BJ (cell line): ENCODE measurements at places on chromosomes 5 and 9.
A peak's percentile ranks its signal among the peaks of the same experiment; 100 is the strongest.

GRCh38 chr5:109880907-109881685 is 191.4 kb downstream of the MAN2A1 start:
- no peak for DNase-seq

DNA sequence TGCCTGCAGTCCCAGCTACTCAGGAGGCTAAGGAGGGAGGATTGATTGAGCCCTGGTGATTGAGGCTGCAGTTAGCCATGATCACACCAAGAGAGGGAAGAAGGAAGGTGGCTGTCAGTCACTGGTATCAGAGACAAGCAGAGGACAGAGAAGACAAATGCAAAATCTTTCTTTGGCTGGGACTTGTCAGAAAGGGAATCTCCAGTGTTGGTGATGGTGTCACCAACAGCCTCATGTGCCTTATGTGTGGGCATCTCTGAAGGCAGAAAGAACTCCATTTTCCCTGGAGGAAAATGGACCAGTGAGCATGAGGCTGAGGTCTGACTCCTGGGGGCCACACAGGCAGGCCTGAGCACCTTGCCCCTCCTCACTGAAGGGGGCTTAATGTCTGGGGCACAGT is 12.1 kb upstream of the RNF183 start:
- no peak for DNase-seq

DNA sequence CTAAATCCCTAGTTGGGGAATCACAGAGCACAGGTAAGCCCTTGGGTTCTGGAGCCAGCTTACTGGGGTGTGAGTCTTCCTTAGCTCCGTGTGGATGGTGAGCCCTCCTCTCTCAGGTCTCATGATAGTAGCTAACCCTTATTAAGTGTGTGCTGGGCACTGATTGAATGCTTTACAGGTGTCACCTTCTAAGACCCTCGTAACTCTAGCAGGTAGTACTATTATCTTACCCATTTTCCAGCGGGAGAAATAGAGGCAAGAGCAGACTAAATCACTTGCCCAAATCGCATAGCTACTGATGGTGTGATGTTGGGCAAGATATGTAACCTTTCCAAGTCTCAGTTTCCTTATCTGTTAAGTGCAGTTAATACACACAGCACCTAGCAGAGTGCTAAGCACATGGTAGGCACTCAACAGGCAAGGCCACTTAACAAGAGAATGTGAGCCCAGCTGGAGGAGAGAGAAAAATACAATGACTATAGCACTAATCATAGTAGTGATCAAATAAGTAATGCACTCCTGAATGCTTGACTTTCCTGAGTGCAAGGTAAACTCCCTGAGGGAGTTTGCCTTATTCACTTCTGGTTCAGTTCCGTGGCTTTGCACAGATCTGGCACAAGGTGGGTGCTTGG is at the start of gene DCANP1:
Gene DCANP1, minus strand, starts transcription at position 51 of the 632 bp plus-strand sequence. CDS start 240 bp downstream, outside the sequence.
- DNase-seq: no peak

DNA sequence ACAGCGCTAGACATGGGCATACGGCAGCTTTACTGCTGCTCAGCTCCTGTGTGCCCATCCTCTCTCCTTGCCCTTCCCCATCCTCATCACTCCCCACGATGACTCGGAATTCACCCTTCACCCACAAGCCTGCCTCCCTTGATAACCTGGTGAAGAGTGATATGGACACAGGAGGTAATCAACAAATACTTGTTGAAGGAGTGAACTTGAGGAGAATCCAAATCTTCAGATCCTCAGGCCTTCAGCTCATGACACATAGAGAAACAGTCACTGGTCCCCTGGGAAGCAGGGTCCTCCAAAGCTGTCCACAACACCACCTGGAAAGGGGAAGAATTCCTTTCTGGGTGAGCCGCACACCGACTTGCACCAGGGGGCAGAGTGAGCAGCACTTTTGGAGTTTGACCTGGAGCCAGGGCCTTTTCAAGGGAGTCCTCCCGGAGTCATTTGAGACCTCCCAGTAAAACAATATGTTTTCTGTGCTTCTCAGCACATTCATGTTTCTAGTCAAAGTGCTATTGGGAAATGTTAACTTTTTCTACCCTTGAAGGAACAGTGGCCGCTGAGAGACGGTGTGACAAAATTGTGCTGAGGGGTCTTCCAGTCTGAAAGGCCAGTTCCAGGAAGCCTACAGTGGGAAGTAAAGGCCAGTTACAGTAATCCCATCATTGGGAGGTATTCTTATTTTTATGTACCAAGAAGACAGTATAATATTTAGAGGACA is 332.3 kb downstream of the CWC27 start:
- DNase-seq: peak; percentile 11

DNA sequence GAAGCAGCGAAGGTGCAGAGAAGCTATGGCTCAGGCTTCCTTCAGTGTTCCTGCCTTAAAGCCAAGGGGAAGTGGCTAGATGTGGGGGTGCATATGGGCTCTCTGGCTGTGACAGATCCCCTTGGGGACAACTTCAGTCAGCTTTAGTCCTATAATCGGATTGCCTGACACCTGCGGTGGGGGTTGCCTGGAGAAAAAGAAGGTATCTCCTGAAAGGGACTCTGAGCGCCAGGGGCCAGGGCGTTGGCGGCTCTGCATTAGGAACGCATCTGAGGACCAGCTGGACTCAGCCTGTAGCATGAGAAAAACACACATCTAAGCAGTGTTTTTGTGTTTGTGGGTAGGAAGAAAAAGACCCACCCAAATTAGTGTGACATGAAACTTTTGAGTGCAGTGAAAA is 84.3 kb upstream of the OTULINL start:
- no peak for DNase-seq

GRCh38 chr5:64690417-64691151 is at the start of gene SHISAL2B:
TSS of gene SHISAL2B (plus strand) at chr5:64690503. CDS start at chr5:64690624, 121 bp downstream.
- DNase-seq: no peak

DNA sequence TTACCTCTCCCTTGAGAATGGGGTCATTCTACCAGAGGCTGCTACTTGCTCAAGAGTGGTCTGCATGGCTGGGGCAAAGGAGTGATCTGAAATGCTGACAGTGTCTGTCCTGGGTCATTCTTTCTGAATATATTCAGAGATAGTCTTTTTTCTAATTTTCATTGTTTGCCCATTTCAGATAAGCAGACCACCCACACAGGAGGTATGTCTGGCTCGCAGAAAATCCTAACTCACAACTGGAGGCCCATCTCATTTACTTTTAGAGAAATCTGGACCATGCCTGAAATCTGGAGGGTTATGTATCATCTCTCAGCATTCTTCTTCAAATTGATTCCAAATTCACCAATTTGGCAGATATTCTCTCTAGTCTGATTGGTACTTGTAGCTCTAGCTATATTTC is 227.6 kb downstream of the SEC61B start:
- no peak for DNase-seq

- no peak for DNase-seq
Measured at GRCh38 chr5:102196481-102196880, 99.6 kb downstream of the SLCO4C1 start.

- peak; percentile 97 for DNase-seq
Measured at GRCh38 chr9:98488571-98489312, 220.0 kb downstream of the GABBR2 start.

GRCh38 chr5:538801-539468 is 14.7 kb upstream of the SLC9A3 start:
- no peak for DNase-seq

- DNase-seq: no peak
Measured at GRCh38 chr5:179115845-179116524, 55.8 kb downstream of the ZNF354C start.

DNA sequence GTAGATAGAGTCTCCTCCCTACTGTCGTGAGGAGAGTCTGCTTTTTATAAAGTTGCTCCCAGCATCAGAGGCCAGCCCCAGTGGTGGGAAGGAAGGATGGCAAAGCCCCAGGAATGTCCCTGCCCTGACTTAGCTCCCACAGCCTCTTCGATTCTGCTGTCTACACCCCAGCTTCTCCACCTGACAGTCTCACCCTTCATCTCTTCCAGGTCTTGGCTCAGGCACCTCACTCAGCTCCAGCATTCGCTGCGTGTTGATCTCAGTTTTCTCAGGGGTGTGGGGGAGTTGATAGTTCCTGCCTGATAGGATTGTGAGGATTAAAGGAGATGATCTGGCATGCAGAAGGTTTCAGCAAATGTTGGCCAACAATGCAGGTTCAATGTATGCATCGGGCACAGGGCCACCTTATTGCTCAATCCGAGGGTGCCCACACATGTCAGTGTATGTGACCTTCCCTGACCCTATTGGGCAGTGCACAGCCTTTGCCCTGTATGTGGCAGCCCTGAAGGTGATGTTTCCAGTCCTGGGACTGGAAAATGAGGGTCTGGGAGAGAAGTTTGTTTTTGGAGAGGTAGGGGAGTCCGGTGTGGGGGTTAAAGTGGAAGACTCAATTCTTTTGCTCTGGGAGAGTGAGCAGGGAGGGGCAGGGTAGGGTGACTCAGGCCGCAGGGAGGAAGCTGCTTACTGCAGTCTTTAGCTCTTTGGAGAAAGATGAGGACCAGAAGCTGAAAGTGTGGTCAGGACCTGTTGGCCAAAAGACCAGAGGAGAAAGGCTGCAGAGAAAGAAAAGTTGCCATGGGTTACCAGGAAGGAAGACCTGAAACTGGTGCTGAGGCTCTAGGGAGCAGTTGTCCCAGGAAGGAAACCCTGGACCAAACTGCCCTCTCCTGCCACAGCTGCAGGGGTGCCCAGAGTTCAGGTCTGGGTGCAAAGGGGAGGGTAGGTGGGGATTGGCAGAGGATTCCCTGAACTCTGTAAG is 153.2 kb downstream of the MACROH2A1 start:
- DNase-seq: no peak
